ENCODE measurements at places on chromosomes 3 and 15.
A peak's percentile ranks its signal among the peaks of the same experiment; 100 is the strongest.

DNA sequence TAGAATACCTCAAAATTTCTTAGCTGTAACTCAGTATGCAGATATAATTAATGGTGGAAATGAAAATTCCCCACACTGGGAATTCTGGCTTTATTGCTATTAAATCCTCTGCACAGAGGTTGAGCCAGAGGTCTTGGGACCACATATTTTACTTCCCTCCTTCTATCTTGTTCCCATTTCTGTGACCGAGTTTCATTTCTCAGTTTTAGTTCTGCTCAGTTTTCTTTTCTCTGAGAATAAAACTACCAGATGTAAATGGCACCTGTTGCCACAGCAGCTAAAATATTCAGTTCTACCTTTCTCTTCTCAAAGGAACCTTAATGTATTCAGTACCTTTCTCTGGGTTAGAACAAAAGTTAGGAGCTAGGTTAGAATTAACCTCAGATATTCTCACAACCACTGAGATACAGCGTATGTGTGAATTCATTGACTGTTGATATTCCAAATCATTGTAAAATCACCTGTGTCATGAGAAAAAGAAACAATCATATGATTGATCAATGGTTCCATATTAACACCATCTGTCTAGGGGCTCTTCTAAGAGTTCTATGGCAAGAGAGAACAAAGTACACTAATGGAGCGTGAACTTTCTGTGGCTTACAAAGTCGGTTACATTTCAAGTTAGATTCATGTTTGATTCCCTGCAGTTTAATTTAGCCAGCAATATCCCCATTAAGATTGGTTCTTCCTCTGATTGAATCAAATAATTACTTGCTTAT lies 374.1 kb downstream of the EFHB start:
- no peak for DNase-seq

DNA sequence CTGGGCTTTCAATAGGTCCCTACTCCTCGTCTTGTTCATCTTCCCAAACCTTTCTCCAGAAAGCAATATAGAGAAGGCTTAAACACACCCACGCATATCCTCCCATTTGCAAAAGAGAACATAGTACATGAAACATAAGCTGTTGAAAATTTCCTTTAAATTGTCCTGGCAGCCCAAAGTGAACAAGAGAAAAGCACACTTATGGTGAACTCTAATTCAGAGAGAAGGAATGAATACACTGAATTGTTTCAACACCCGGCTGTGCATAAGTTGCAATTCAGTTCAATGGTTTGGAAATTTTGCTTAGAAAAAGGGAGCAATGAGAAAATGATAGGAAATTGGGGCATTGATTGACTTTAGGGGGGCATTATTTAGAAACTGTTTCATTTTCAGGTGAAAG lies 202.6 kb downstream of the TIGIT start:
- no peak for DNase-seq

GRCh38 chr3:23913873-23914743 lies 2.7 kb downstream of the NKIRAS1 start:
- peak; percentile 47 for DNase-seq

GRCh38 chr3:37825744-37826400 lies 35.8 kb upstream of the CTDSPL start:
- no peak for DNase-seq

GRCh38 chr3:75294124-75294523 lies 370.0 kb upstream of the FRG2C start:
- DNase-seq = peak; percentile 35

DNA sequence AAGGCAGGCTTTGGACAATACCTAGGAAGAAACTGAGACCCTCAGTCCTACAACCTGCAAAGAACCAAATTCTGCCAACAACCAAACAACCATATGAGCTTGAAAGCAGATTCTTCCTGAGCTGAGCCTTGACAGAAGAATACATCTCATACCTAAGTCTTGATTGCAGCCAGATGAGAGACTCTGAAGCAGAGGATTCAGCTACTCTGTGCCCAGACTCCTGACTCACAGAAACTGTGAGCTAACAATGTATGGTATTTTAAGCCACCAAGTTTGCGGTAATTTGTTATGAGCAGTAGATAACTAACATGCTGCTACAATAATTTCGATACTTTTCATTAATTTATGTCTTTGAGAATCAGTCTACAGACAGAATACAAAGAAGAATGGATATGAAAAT lies 325.1 kb upstream of the CBLB start:
- DNase-seq = no peak

DNA sequence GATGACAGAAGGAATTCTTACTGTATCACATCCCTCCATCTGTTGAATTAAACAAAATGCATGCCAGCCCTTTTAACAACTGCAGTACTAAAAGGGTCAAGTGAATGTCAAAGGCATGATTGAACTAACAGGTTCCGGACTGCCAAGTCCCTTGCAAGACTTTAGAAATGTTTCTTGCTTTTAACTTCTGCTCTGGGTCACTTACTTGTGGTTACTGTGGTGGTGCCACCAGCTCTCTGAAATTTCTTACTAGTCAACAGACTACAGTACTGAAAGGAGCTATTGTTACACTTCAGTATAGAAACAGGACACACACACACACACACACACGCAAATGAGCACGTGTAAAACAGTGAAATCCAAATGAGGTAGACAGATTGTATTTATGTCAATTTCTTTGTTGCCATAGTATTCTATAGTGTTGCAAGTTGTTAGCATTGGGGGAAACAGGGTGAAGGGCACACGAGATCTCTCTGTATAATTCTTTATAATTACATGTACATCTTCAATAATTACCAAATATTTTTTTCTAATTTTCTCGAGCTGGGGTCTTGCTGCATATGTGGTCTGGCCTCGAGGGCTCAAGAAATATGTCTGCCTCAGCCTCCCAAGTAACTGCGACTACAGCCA lies 79.9 kb upstream of the SLC25A26 start:
- DNase-seq = peak; percentile 79

DNA sequence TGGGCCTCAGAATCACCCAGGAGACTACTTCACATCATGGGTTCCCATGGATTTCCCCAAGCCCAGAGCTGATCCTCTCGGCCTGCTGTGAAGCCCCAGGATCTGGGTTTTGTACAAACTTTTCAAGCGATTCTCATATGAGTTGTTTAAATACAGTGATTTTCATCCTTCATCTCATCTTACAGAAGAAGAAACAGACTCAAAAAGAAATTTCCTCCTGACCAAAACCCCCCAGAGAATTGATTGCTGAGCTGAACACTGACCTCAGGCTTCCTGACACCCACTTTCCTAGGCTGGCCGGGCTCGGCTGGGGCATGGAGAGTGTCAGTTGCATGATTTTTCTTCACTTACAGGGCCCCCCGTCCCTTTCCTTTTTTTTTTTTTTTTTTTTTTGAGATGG lies 60.3 kb downstream of the BDH1 start:
- DNase-seq = no peak

- DNase-seq = no peak
These were observed 15.5 kb upstream of the SLITRK3 start for GRCh38 chr3:165211721-165212120.

DNA sequence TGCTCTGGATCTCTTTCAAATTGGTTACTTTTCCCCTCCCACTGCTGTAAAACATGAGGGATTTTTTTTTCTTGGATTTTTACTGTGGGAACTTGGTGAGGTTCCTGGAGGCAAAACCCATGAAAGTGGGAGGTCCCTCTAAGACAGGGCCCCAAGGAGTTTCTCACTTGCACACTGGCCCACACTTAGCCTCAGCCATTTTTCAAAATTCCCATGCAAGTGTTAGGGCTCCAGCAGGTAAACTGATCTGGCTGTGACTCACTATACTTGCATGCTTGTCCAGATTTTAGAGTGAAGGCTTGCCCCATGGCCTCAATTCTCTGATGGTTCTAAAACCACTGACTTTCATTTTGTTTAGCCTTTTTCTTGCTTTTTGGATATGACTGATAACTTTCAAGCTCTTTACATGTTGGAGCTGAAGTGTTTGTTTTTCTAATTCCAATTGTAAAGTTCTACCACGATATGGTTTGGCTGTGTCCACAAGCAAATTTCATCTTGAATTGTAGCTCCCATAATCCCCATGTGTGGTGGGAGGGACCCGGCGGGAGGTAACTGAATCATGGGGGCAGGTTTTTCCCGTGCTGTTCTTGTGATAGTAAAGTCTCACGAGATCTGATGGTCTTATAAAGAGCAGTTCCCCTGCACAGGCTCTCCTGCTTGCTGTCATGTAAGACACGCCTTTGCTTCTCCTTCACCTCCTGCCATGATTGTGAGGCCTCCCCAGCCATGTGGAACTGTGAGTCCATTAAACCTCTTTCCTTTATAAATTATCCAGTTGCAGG lies 37.7 kb downstream of the MCCC1 start:
- DNase-seq = no peak

- DNase-seq = no peak
These were observed 277.9 kb downstream of the MCTP2 start for GRCh38 chr15:94509259-94509658.

DNA sequence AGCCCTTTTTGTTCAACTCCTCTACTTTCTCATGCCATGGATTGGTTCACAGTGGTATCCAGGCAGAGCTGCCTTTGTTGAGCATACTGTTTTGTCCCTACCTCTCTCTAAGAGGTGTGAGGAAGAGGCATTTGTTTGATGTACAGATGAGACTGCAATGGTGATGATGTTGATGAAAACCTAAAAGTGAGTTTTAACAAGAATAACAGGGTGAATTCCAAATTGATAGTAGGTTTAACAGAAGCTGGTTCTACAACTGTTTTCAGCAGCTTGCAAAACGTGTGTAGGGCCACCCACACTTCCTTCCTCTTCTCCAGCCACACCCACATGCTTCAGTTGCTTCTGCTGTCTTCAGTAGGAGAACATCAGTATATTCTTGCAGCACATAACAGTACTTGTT lies 10.2 kb downstream of the SNRK start:
- no peak for DNase-seq
